ENCODE measurements at places on chromosomes 13 and 19.

DNA sequence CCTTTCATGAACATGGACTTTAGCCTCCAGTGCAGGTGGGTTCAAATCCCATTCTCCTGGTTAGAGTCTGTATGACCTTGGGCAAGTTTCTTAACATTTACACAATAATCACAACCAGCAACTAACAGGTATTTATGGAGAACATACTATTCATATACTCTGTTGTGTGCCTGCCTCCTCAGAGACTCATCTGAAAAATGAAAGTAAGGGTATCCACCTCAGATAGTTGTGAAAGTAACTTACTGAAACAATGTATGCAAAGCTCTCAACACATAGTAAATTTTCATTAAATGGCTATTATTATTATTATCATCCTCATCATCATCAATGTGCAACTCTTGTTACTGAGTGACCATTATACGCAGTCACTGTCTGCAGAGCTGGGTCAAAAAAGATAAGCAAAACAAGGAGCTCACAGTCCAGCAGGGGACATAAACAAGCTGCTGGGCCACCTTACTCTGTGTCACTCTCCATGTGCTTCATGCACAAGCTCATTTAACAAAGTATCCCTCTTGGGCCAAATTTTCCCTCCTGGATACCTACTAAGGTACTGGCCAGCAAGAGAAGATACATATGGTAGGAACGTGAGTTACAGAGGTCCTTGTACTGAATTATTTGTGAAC lies 70.9 kb upstream of the FNDC3A start:
- DNase-seq = no peak

GRCh38 chr13:44224450-44225149 lies 149.0 kb upstream of the SERP2 start:
- DNase-seq = no peak

DNA sequence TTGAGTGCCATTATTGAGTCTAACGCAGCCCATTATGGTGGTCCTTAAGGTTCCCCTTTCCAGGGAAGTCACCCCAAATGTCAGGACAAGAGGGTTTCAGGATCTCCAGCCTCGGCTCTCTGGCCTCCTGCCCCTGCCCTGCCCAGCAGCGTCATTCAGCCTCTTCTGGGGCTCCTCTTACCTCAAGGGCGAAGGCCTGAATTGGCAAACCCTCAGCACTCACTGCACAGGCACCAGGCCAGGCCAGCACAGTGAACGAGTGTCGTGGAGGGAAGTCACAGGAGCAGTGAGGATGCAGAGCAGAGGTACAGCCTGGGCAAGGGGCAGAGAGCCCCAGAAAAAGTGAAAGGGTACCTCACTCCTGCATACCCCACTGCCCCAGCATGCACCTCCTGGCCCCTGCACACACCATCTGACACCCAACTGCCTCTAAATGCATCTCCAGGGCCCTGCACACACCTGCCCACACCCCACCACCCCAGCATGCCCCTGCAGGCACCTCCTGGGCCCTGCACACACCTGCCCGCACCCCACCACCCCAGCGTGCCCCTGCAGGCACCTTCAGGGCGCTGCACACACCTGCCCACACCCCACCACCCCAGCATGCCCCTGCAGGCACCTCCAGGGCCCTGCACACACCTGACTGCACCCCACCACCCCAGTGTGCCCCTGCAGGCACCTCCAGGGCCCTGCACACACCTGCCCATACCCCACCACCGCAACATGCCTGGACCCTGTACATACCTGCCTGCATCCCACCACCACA lies 19.8 kb downstream of the SLC25A42 start:
- DNase-seq = no peak

GRCh38 chr19:16285769-16286498 lies 38.7 kb upstream of the KLF2 start:
- DNase-seq = no peak

DNA sequence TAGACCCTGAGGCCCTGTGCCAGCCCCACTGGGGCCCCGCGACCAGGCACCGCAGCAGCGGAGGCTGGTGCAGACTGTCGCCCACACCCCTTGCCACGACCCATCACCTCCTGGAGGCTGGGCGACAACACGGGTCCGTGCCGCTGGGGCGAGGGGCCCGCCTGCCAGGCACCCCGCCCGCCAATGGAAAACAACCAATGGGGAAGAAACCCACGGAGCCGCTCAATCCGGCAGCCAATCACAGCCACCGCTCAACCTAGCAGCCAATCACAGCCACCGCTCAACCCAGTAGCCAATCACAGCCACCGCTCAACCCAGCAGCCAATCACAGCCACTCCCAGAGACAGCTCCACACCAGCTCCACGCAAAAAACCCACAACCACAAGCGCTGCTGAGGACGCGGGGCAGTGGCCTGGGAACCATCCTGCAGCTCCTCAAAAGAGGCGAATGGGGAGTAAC lies 29.7 kb downstream of the GPX4 start:
- DNase-seq = no peak

DNA sequence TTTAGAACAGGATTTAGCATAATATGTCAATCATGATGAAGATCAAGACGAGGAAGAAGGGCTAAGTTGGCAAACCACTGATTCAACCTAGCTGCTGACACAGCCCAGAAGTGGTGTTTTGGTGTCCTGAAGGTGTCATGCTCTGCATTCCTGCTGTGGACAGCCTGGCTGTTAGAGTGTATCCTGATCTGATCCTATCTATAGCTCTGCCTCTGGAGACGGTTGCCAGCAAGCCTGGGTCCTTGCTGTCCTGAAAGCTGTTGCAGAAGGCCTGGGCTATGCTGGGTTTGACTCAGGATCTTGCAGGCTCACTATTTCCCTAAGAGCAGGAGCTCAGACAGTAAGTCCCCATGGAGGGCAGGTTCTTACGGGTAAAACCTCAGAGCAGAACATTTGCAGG lies 416.4 kb downstream of the TSHZ3 start:
- DNase-seq = no peak

DNA sequence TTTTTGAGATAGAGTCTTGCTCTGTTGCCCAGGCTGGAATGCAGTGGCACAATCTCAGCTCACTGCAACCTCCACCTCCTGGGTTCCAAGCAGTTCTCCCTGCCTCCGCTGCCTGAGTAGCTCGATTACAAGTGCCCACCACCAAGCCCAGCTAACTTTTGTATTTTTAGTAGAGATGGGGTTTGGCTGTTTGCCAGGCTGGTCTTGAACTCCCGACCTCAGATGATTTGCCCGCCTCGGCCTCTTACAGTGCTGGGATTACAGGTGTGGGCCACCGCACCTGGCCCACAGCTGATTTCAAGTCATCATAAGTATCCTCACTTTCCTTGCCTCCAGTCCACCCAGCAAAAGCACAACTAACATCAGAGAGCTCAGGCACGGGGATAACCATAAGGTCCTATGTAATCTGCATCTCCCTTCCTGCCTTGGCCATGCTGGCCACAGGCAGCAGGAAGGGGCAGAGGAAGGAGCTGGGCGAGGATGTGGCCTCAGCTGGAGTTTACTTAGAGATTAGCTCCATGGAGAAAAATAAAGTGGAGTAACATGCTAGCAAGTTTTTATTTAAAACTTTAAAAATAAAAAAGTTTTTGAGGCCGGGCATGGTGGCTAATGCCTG lies 22.9 kb upstream of the ADGRE1 start:
- no peak for DNase-seq

GRCh38 chr19:43820098-43820883 lies 6.8 kb upstream of the ZNF283 start:
- peak; percentile 27 for DNase-seq

DNA sequence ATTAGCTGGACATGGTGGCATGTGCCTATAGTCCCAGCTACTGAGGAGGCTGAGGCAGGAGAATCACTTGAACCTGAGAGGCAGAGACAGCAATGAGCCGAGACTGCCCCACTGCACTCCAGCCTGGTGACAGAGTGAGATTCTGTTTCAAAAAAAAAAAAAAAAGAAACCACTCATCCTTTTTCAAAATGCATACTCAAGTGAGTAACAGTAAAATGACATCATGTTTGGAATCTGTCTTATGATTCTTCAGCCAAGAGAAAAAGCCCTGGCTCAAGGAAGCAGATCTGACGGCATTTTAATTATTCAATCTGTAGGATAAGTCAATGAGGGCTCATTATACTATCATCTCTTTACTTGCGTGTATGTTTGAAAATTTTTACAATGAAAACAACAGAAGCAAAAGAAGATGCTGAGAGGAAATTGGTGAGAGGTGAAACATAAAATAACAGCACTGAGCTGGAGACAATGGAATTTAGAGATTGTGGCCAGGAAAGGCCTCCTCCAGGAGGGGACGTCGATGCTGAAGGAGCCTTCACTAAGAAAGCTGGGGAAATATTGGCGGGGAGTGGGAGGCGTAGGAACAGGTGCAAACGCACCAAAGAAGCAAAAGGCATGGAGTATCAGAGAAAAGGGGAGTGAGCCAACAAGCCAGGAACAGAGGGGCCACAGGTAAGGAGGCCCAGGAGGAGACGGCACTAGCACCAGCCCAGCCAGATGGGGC lies 12.9 kb upstream of the CCNE1 start:
- DNase-seq = peak; percentile 45

Measured in stromal cell of bone marrow (primary cell).